ENCODE measurements at places on chromosomes 6 and 20.

- DNase-seq, result no peak
Measured at GRCh38 chr6:53854843-53855567, 60.2 kb downstream of the LRRC1 start.

- peak; percentile 59 for DNase-seq
Measured at GRCh38 chr20:1700990-1701389, 43.4 kb upstream of the SIRPG start.

DNA sequence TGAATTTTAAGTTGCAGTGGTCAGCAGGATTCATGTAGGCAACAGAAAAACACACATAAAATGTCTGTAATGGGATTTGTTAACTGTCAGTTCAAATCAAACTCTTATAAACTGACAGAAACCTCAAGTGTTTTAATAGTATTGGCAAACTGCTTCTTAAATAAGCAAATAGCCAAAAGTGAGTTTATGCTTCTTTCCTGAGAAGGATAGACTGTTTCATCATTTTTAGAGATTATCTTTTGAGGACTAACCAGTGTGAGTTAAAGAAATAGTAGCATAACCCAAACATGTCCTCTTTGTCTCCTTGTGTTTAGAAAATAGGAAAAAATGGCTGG, 68.0 kb downstream of the AIG1 start:
- no peak for DNase-seq

DNA sequence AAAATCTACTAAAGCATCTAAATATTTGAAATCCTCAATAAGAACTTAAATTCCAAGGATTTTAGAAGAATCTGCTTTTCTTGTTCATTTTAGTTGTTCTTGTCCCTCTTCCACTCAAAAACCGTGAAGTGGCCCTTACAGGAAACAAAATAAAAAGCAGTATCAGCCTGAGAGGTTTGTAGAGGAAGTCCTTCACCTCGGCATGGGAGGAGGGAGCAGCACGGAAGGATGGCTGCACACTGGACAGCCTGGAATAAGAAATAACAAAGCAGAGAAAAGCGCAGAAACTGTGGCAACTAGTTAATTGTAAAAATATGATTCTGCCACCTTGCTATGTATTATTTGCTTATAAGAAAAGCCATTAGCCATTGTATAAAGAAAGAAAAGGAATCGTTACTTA, 46.1 kb downstream of the RALGAPA2 start:
- no peak for DNase-seq

GRCh38 chr6:13367396-13367795, 39.1 kb upstream of the TBC1D7 start:
- DNase-seq, result no peak

DNA sequence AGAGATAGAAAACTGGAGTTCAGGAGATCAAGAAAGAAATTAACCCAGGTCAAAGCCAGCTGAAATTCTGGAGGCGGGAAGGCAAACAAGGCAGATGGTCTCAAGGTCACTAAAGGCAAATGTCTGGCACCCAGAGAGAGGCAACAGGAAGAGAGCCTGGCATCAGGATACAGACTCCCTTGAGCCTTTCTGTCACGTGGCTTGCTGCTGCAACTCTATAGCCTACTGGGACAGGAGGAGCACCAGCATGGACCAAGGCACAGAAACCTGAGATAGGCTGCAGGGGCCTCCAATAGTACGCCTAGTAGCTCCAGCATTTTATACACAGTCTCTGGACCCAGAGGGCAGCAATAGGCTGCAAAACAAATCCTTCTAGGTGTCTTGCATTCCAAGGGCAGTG, 75.1 kb downstream of the SEL1L2 start:
- peak; percentile 92 for DNase-seq

DNA sequence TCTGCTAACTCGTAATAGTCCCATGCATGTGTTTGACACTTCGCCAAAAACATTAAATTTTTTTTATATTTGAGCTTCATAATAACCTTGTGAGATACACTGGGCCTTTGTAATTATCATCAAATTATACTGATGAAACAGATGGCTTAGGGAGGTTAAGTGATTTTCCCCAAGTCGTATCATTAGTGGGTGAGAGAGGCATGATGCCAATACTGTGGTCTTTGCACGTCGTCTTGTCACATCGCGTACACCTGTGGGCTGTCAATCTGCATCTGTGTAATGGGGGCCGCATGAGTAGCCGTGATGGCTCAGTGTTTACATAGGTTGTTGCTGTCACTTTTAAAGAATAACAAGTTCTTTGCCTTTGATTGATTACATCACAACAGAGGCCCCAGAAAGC, 1.7 kb downstream of the PRL start:
- peak; percentile 85 for DNase-seq

DNA sequence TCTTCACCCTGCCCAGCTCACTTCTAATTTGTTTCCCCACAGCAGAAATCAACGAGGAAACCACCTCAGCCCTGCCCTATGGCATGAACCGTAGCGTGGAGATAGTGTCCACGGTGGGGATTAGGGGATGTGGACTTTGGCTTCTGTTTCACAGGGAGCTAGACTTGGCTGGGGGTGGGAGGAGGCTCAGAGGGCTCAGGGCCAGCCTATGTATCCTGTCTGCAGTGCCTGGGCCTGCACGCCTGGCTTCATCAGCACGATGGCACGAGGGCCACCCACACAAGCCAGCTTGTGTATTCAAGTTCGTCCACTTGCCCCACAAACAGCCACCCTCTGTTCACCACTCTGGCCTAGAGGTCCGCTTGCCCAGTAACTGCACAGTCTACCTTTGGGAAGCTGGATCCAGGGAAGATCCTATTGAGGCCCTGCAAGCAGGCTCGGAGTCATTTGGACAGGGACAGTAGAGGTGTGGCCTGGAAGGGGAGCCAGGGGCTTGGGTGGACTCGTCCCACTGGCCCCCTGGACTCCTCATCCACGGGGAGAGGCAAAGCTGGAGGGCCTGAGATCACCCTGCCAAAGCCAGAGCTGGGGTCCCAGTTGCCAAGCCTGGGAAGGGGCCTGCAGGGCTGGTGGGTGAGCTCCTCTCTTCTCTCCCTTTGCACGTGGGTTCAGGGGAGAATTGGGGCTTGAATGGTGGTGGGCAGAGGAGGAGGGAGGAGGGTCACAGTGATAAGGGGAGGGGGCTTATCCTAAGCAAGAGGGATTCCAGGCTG, 38.0 kb upstream of the FAM83D start:
- DNase-seq, result no peak

DNA sequence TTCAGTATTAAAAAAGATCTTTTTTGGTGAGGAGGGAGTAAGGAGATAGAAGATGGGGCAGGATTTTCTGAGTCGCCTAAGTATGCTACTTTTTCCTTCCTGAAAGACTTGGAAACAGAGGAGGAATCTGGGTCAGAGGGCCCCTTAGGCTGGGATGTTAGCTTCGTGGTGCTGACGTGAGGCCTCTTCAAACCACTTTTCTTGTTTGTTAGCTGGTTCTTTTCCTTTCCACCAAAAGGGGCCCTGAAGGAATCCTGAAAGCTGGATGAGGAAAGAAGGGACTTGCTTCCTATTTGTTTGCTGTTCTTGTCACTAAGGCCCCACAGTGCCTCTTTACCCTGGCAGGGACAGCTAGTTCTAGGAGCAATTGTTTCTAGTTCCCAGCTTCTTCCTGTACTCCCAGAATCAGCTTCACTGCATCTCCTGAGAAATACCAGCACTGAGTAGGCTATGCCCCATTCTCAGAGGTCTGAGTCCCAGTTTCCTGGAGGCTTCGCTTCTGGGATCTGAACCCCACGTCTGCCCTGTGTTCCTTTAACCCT, 2.2 kb upstream of the IL20RA start:
- DNase-seq, result no peak

DNA sequence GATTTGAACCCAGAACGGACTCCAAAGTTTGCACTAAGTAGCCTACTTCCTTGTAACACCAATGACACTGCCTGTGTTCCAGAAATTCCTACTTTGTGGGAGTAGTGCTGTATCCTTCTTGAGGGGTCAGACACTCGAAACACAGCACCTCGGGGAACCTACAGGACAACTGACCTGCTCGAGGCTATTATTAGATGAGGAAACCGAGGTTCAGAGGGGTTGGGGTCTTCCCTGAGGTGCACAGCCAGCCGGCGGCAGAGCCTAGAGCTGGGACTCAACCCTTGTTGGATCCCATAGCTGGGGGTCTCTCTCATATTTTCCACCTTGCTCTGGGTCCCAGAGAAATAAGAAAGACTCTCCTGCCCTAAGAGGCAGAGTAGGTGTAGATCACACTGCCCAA, 89.8 kb upstream of the PTPN1 start:
- DNase-seq, result no peak

- no peak for DNase-seq
Measured at GRCh38 chr6:39386487-39386886, 64.0 kb upstream of the KCNK16 start.

GRCh38 chr20:62193079-62194025, 10.5 kb downstream of the MTG2 start:
- DNase-seq, result no peak

GRCh38 chr6:81772741-81773140, 20.3 kb upstream of the TENT5A start:
- DNase-seq, result no peak

DNA sequence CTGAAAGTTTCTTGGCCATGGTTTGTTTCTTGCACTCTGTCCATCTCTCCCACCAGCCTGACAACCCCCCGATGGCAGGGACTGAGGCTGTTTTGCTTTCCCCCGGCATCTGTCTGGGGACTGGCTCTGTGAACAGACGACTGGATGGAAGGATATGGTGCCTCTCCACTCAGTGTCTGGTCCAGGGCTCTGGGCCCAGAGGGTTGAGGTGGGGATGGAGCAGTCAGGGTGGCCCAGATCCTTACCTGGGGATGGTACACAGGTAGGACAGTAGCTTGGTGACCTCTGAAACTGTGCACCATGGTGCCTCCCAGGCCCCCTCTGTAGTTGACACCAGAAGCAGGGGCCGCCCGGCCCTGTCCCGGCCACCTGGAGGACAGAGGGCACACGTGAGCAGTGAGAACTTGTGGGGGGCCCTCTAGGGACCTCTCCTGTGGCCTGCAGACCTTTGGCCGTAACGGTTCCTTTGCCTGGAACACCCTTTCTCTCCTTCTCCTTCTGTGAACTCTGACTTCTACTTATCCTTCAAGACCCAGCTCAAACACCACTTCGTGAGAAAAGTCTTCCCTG, 29.5 kb downstream of the KIAA1755 start:
- DNase-seq, result no peak

GRCh38 chr6:81981812-81982211, 229.3 kb upstream of the TENT5A start:
- no peak for DNase-seq

DNA sequence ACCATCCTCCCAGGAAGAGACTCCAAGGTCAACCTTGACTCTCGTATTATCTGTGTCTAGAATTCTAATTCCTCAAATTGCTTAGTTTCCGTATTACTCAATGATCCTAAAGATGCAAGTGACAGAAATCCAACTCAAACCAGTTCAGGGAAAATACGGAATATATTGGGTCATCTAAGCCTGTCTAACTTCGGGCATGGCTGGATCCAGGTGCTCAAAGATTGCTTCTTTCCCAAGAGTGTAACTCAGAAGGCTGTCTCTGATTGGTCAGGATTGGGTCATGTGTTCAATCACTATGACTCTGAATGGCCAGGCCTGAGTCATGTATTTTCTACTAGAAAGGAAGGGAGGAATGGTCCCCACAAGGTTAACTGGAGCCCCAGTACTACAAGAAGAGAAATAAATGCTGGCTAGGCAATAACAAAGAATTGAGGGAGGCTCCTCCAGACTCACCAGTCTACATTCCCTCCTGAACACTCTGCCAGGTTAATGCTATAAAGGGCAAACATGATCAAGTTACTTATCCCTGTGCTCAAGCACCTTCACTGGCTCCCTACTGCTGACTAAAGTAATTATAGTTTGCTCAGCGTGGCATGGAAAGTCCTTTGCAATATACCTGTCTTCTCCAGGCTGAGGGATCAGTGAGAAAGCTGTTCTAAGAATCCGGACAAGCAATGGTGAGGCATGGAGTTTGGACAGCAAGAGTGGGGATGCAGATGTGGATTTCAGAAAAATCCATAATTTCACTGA, 15.4 kb upstream of the PREX1 start:
- no peak for DNase-seq

- no peak for DNase-seq
Measured at GRCh38 chr20:50277064-50277415, 86.4 kb downstream of the CEBPB start.

GRCh38 chr6:6891125-6891721, 216.5 kb upstream of the RREB1 start:
- DNase-seq, result no peak

GRCh38 chr20:10805764-10806163, 132.0 kb upstream of the JAG1 start:
- no peak for DNase-seq

- DNase-seq, result no peak
Measured at GRCh38 chr20:11034025-11034424, 360.2 kb upstream of the JAG1 start.

- no peak for DNase-seq
Measured at GRCh38 chr6:31114541-31114878, at the start of gene PSORS1C1. Gene PSORS1C1, plus strand, starts transcription at chr6:31114800. Its CDS starts 14,833 bp downstream, at chr6:31129633.

DNA sequence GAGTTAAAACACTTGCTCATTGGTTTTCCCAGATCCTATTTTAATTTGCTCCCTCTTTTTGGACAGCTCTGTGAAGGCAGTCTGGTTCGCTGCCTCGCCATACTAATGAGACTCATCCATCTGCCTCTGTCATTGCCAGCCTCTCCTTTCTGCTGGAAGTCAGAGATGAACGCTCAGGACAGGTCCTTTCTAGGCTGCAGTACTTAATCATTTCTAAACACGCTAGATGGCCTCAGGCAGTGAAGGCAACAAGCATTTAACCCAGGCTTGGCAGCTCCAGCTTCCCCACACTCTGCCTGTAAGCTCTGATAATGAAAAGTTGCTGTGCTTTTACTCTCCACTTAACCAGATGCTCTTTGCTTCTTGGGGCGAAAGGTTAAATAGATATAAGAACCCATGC, 286.7 kb upstream of the POU3F2 start:
- no peak for DNase-seq

DNA sequence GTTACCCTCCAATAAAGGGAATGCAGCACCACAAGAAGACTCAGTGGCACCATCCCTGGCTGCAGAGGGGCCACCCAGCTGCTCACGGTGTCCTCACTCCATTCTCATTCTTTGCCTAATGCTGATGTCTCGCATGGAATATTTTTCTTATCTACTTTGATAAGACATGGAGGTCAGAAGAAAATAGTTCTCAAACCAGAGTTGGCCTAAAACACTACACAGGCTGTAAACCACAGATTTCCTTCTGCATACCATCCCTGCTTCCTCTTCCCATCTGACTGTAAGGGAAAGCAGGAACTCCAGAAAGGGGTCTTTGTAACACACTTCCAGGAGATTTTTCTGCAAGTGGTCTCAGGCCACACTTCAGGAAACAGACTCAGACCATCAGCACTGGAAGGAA, 43.1 kb upstream of the CD93 start:
- DNase-seq, result no peak

- DNase-seq, result peak; percentile 34
Measured at GRCh38 chr6:63573899-63574553, 1.7 kb downstream of the LOC128125822 start.

DNA sequence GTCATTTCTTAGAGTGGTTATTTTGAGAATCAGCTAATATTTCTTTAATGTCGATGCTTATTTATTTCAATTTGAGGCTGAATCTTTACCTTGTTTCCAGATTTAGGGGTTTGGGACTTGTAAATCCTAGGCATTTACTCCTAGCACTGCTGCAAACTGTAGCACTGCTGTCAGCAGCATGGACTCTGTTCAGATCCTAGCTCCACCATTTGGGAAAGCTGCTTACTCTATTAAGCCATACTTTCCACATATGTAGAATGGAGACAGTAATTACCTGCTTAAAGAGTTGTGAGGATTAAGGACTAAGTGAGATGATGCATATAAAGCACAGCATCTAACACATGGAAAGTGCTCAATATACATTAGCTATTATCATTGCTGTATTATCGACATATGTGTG, 28.7 kb downstream of the TMEM242 start:
- no peak for DNase-seq

GRCh38 chr6:2127484-2127911, 117.9 kb downstream of the GMDS start:
- DNase-seq, result no peak

Measured in NCI-H2171 (cell line).